ENCODE measurements at places on chromosomes 16 and 17. TPM values are rescaled to one million over a fixed set of nuclear protein-coding genes. Genes with fewer than 3 reads are reported as not detected.
A peak's percentile ranks its signal among the peaks of the same experiment; 100 is the strongest.

Gene DNAAF8
- polyA plus RNA-seq: 0.27 TPM

Gene TNS4
- 2.1 TPM for polyA plus RNA-seq

- no peak for DNase-seq
Observed at GRCh38 chr17:45893725-45894021, 681 bp upstream of the MAPT start.

Gene MPP2
- polyA plus RNA-seq: 1.7 TPM

DNA sequence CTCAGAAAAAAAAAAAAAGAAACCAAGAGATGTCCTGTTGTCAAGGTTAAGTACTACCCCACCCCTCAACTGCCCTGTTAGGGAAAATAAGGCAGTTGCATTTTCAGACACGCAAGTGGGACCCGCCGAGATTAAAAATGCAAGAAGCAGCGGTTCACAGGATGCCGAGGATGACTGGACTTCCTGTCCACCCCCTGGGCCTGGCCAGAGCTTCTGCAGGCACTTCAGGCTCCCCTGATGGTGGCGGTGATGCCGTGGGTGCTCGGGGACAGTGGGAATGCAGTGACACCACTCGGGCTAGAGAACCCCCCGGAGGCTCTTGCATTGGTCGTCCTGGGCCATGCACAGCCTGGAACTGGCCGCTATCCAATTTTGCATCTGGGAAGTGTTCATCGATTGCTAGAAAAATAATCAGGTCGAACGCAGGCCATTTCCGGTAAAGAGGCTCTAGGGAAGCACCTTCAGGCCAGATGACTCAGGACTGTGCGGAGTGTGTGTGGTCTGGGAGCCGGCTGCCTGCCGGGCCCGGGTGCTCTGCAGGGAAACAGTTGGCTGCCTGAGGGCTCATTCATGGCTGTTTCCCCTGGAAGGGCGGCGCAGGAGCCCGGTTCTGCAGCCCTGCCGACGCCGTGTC lies 13.4 kb upstream of the CRISPLD2 start:
- no peak for DNase-seq

DNA sequence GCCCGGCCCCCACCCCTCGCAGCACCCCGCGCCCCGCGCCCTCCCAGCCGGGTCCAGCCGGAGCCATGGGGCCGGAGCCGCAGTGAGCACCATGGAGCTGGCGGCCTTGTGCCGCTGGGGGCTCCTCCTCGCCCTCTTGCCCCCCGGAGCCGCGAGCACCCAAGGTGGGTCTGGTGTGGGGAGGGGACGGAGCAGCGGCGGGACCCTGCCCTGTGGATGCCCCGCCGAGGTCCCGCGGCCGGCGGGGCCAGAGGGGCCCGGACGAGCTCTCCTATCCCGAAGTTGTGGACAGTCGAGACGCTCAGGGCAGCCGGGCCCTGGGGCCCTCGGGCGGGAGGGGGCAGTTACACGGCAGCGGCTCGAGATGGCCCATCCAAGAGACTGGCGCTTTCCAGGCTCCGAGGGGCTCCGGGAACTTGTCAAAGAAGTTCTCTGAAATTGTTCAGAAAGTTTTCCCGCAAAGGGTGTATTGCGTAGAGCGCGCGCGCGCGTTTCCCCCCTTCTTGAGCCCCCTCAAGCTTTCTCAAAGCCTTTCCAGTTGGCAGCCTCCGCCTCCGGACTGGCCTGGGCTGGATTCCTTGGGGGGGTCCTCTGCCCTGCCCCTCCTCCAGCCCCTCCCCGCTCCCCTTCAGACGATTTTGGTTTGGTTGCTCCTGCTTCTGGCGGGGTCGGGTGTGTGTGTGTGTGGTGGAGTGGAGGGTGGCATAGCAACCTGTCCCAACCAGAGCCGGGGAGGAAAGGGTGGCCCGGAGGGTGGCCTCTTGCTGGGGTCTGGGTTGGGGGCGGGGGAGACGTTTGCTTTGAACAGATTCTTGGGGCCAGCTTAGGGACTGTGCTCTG lies 504 bp downstream of the ERBB2 start:
- no peak for DNase-seq

DNA sequence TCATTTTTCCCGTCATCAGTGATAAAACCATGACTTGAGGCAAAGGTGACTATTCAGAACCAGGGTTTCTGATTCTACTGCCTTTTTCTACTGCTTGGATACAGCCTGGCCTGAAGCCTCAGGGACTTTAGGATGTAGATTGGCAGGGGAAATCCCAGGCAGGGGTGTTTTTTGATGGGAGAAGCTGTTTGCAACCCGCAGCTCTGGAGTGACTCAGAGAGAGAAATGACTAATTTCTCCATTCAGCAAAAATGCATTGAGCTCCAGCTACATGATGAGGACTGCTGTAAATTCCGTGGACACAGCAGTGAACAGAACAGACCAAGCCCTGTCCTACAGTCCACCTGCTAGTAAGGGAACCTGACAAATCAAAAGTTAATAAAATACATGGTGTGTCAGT lies 560.6 kb downstream of the CDH13 start:
- DNase-seq: no peak

Gene PIEZO1
- 93.5 TPM for polyA plus RNA-seq

DNA sequence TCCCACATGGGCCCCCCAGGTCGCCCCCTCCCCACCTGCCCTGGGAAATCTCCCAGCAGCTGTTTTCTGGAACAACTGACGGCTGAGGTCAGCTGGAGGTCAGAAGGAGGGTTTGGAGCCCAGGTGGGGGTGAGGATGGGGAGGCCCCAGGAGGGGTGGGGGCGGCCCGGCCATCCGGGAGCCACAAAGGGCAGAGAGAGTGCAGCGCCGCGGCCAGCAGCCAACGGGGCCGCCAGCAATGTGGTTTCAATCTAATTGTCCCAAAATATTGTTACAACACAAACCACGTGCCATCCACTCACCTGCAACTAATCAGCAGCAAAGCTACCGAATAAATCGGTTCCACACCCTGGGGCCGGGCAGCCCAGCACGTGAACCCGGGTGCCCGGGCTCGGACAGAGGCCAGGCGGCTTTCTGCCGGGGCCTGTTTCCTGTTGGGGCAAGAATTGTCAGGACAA lies 28.3 kb upstream of the SLC38A10 start:
- no peak for DNase-seq

DNA sequence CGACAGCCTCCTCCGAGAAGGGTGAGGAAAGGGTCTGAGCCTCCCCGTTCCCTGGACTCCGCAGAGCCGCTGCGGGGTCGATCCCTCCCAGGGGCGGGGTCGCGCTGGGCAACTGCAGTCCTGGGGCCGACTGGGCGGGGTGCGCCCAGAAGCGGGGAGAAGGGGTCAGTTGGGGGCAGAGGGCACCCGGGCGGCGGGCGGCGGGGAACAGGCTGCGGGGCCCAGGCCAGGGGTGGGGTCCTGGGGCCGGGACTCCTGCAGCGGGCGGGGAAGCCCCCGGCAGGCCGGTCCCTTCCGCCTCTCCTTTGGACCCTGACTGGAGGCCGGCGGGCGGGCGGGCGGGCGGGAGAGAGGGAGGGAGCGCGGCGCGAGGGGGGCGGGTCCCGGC lies 352 bp downstream of the GGNBP2 start:
- no peak for DNase-seq

DNA sequence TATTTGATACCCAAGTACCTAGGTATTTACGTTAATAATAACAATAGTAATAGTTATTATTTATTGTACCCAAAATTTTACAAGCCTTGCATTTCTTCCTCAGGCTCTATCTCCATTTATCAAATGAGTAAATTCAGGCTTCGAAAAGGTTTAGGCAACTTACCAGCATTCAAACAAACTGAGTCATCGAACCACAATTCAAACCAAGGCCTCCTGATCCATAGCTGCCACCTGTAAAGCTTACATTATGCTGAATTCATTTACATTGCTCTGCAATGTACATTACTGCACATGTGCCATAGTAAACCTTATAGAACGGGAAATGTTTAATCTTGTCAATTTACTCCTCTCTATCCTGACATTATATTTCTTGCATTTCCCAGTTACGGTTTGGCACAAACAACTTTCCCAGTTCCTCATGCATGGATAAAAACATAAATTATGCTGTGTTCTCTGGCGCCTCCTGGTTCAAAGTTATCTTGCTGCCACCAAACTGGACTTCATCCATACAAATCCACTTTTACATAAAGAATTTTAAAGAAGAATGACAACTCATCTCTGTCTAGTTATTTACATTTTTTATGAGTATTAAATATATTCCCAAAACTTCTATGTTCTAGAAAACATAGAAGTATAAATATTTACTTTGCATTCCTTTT lies 360.6 kb upstream of the SOX9 start:
- no peak for DNase-seq

GRCh38 chr17:82152114-82152513 lies 54.1 kb upstream of the FASN start:
- no peak for DNase-seq

Gene NOD2
- polyA plus RNA-seq: 0.81 TPM

Gene JPH3
- polyA plus RNA-seq: not detected

DNA sequence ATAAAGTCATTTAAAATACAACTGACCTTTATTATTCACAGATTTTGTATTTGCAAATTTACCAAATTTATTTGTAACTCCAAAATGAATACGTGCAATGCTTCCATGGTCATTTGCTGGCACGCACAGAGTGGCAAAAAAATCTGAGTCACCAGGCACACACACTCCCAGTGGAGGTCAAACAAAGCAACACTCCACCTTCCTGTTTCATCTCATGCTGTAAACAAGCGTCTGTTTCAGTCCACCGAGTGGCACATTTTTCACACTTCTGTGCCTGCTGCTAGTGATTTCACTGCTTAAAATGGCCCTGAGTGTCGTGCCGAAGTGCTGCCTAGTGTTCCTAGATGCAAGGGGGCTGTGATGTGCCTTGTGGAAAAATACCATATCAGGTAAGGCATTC lies 17.8 kb upstream of the ITGAE start:
- peak; percentile 29 for DNase-seq

Measured in HepG2 (cell line).